ENCODE measurements at places on chromosomes 1 and 21.

DNA sequence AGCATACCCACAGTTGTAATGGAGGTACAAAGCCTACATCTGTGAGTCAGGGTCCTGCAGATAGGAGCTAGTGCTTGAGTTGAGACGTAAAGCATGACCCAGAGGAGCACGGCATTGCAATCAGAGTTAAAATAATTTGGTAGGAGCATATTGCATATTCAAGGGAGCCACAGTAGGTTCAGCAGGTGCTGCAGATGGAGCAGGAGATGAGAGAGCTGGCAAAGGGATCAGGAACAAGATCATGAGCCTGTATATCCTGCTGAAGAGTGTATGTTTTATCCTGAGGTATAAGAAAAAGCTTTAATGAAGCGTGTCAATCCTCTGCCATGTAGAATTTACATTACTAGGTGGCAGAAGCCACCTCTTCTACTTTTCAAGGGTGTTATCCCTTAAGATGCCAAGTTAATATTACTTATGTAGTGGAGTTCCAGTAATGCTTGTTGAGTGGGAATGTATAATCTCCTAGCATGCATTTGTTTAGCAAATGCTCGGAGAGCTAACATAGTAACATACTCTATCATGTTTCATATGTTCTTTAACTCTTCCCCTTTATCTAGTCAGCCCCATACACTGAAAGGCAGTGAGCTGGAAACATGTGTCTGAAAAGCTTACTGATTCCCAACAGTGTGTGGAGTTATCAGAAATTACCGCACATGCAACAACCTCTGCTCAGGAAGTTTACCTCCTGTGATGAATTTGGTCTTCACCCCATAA is 300.3 kb downstream of the GRIK1 start:
- no peak for DNase-seq

- DNase-seq, result peak; percentile 82
Observed at GRCh38 chr1:150507912-150508864, at the start of gene ECM1. Gene ECM1, plus strand, starts transcription at chr1:150508109. Its CDS starts 101 bp downstream, at chr1:150508210.

GRCh38 chr21:35025206-35026152 is 23.6 kb downstream of the RUNX1 start:
- DNase-seq, result no peak

GRCh38 chr1:222927031-222927430 is 112.2 kb downstream of the DISP1 start:
- no peak for DNase-seq

GRCh38 chr1:32232558-32233304 is 10.5 kb downstream of the EIF3I start:
- no peak for DNase-seq

DNA sequence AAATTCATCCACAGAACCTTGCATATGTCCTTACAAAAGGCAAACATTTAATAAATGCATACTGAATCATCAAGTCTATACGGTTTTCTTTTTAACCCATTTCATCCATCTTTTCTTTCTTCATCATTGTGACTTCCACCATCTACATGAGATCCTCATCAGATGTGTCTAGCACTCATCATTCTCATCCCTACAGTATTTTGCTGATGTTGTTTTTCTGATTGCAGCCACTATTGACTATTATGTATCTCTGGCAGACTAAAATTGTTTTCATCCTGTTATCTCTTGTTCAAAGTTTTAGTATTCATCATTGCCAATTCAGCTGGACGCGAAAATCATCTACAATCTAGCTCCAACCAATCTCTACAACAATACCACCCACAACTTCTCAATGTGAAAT is 5.9 kb downstream of the LRIF1 start:
- no peak for DNase-seq

DNA sequence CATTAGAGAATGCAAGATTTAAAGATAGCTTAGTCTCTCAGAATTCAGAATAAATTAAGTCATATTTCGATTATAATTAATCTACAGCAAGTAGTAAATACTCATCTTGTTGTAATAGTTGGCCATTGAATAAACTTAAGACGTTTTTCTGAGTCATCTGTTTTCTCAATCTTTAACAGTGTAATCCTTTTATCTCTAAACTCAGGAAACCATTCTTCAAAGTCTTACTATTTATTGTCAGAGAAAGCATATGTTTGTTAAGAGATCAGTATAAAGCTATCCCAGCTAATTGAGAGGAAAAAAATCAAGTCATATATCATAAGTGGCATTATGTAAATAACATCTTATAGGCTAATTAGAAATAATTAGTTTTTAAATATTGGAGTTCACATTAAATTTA is 201.2 kb upstream of the ADAMTS5 start:
- DNase-seq, result no peak

GRCh38 chr1:94079080-94079940 is 41.6 kb downstream of the ABCA4 start:
- DNase-seq, result no peak

- peak; percentile 71 for DNase-seq
Observed at GRCh38 chr1:203544485-203544884, 50.5 kb downstream of the OPTC start.

- peak; percentile 92 for DNase-seq
Observed at GRCh38 chr1:167617153-167618147, 12.6 kb upstream of the RCSD1 start.

- no peak for DNase-seq
Observed at GRCh38 chr21:36229181-36229580, 72.6 kb downstream of the DOP1B start.

GRCh38 chr1:234842726-234843641 is 233.0 kb upstream of the IRF2BP2 start:
- no peak for DNase-seq

DNA sequence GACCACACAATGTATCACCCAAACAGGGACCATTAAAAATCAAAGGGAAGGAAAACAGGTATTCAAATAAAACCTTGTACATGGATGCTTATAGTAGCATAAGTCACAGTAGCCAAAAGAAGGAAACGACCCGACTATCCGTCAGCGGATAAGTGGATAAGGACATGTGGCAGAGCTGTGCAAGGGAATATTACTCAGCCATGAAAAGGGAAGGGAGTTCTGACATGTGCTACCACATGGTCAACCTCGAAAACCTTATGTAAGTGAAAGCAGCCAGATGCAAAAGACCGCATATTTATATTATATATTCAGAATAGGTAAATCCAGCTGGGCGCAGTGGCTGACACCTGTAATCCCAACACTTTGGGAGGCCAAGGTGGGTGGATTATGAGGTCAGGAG is 193.3 kb downstream of the NPHP4 start:
- DNase-seq, result no peak

- no peak for DNase-seq
Observed at GRCh38 chr1:180167021-180167701, 12.5 kb downstream of the QSOX1 start.

DNA sequence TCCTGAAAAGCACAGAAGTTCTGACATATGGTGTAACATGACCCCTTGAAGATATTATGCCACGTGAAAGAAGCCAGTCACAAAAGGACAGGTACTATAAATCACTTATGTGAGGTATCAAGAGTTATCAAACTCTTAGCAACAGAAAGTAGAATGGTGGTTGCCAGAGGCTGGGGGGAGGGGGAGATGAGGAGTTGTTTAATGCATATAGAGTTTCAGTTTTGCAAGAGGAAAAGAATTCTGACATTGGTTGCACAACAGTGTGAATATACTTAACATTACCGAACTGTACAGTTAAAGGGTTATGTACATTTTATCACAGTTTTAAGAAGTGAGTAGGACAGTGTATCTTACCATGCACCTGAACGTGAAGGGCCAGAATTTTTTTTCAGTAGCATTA is 80.0 kb downstream of the USP25 start:
- DNase-seq, result no peak

DNA sequence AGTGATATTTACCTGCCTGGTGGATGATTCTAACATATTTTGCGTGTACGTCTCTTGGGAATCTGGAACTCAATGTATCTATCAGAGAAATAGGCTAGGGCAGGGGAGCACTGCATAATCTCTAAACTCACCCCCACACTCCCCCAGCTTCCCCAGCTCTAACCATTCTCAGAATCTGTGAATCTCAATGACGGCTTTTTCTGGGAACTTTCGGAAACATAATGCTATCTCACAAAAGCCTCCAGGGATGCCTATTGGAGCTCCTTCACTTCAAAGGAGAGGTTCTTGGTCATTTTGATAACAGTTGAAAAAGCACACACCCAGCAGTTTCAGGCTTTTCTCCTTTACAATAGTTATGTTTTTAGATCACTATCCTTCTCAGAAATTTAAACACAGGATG is 113.8 kb upstream of the MAGI3 start:
- DNase-seq, result peak; percentile 49

DNA sequence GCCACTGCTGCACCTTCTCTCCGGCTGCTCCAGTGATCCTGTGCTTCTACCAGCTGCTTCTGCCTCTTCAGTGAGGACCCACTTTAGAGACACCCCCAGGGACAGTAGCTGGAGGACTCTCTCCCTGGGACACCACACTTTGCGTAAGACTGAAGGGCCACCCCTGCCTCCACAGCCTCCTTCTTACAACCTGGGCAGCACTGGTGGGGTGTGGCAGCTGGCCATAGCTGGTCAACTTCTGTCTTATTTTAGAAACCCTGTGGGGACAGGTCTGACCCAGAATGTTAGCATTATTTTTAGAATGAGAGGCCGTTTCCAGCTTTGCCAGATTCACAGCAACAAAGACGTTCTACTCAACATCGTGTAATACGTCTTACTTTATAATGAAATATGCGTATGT is 1.1 kb upstream of the KRTAP10-9 start:
- no peak for DNase-seq

DNA sequence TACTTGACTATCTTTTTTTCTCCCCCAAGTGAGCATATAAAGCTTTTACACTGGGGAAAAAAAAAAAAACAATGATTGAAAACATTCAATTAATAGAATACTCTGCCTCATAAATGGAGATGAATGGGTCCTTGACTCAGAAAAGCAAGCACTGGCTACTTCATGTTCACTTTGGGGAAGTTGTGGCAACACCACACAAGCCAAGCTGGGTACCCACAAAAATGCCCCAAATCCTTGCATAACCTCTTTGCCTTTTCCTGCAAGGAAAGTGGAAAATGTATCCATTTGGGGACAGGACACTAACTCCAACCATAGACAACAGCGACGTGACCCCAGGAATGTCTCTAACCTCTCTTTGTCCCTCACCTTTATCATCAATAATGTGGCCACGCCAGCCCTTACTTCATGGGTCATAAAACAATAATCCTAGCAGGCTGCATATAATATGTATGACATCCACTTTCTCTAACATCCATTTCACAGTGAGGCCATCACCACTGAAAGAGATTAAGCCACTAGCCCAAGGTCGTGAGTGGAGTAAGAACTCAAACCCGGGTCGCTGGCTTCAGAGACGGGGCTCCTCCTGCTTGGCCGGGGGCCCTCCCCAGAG is 2.3 kb downstream of the ECE1 start:
- DNase-seq, result no peak

GRCh38 chr1:7652061-7652460 is 119.0 kb upstream of the VAMP3 start:
- no peak for DNase-seq

- no peak for DNase-seq
Observed at GRCh38 chr1:210910020-210910575, 223.8 kb downstream of the KCNH1 start.

GRCh38 chr1:40531381-40532061 is at the start of gene ZNF684:
Gene ZNF684, plus strand, starts transcription at chr1:40531637. Its CDS starts 1,530 bp downstream, at chr1:40533167.
- DNase-seq, result peak; percentile 97

DNA sequence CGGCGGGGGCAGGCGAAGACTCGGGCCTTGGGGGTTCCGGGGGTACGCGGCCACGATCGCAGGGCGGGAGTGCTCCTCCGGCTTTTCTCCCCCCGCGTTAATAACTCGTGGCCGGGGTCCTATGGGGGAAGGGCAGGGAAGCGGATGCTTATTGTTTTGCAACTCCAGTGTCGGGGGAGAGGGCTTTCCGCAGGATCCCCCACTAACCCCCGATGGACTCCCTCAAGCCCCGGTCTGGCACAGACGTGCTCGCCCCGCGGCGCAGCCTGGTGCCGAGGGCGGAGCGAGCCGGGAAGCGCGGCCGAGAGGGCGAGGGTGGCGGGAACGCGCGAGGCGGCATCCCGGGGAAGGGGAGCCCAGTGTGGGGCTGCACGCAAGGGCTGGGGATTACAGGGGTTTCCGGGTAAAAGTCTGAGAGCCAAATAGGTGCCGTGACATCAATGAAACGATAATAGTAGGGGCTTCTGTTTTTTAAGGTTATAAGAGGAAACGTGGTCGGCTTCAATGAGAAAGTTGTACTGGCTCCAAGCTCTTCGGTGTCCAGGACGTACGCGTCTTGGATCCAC is 772 bp downstream of the UCK2 start:
- DNase-seq, result peak; percentile 60
